ENCODE measurements at places on chromosomes 12 and 14.

DNA sequence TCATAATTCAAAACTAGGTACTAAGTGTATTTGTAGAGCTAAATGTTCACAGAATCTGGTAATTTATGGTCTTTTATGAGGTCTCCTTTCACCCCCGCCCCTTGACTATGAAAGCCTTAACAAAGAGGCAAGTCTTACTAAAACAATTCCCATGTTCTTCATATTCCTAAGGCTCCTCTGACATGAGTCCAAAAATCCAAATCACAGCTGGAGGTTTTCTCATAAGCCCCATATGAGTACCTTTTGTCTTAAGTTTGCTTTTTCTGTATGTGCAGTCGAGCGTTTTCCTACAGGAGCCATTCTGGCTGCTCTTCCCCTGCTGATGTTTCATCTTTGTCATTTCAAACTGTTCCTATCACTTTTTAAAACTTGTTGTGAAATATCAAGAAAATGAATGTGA, 55.2 kb downstream of the SIX1 start:
- no peak for DNase-seq

DNA sequence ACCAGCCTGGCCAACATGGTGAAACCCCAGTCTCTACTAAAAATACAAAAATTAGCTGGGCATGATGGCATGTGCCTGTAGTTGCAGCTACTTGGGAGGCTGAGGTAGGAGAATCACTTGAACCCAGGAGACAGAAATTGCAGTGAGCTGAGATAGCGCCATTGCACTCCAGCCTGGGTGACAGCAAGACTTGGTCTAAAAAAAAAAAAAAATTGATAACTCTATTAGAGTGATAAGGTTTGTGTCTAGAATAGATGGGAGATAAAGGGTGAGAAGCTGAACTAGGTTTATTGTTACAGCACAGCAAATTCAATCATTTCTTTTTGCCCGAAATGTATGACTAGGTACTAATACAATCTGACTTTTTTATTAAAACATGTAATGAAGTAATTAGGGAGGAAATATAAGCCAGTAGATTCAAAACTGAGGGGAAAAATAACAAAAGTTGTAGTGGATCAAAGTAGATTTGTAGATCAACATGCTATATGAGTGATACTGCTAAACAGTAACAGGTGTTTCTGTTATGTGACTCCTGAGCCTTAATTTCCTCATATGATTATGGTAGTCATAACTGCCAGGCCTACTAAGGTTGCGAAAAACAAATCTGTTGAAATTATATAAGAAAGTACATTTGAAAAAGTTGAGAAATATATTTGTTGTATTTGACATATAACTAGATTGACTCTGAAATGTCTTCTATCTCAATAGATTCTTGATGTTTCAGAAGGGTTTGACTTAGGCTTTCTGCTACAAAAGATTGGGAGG, 83.6 kb downstream of the WNK1 start:
- DNase-seq: no peak

DNA sequence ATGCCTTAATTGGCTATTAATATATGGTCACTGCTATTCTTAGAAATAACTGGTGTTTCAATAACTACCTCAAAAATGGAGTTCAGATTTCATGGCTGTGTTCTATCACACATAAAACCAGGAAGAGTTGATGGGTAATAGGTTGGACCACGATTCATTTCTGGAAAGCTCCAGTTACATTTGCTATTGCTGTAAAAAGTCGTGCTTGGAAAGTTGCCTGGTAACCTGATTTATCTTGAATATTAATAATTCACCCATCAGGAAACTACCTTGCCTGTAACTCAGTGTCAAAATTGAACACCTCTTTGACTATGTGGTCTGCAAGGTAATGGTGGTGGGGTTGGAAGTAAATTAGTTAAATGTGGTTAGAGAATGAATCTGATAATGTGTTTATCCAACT, 104.7 kb upstream of the IFNG-AS1 start:
- no peak for DNase-seq

DNA sequence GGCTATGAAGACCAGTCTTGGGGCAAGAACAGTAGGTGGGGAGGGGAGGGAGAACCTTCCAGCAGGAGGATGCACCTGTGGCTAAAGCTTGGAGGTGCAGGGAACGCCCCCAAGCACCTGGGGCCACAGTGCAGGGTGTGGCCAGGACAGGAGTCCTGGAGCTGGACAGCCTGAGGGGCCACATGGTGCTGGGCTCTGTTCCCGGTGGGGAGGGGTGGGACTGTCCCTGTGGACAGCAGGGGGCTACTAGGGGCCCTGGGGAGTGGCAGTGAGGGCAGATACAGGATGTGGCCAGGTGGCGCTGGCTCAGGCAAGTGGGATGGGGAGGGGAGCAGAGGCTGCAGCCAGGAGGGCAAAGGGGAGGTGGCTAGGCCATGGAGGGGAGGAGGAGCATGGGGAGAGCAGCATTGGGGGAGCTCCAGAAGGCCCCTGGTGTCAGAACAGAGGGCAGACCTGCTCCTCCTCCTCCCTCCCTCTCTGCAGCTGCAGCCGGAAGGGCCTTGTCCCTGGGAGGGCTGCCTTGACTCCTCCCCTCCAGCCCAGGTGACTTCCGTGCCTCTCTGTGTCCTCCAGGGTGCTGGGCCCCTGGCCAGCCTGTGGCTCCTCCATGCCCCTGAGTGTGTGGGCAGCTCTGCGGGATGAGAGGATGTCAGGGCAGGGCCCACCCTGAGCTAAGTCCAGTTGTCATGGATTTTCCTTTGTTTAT, 68.4 kb upstream of the DLK1 start:
- DNase-seq: no peak

- DNase-seq: no peak
These were observed 172.2 kb downstream of the SLC41A2 start for GRCh38 chr12:104785886-104786285.

DNA sequence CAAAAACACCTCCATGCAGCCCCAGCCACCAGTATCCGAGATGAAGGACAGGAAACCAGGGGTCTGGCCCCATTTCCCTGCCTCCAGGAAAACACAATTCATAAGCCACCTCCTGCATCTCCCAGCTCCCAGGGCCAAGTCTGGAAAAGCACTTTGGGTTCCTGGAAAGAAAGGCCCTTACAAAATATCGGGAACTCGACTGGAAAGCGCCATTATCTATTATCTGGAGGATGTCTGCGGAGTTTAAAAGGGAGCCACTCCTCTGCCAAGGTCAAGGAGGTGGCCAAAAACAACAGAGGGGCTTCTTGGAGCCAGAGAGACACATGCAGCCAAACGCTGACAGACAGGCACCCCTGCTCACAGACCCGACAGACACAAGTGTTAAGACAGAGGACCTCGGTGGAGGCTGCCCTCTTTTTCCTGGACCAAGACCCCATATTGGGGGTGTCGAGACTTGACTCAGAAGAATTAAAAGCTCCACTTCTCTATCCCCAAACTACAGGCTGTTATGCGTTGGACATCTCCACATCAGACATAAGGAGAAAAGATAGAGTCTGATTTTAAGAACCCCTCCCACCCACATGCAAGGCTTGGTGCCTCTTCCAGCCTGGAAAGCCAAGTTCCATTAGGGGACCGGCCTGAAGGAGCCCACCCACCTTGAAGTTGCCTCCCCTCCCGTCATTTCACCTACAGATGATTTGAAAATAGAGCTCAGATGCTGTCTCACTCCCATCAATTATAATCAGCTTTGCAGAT, 9.6 kb downstream of the ACTN1 start:
- no peak for DNase-seq

DNA sequence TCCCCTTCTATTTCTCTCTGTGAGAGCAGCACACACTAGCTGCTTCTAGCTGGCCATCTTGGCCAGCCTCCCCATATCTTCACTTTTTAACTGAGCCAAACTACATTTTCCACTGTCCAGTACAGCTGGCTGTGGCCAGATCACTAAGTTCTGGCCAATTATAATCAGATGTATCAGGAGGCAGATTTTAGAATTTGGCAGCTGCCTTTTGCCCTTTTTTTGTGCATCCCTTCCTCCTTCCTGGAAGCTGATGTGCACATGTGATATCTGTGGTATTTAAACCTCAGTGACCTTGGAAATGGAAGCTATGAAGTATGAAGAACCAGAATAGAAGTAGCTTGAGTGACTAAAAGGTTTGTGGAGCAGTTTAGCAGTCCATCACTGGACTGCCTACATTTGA, 49.8 kb upstream of the ANO6 start:
- DNase-seq: no peak

DNA sequence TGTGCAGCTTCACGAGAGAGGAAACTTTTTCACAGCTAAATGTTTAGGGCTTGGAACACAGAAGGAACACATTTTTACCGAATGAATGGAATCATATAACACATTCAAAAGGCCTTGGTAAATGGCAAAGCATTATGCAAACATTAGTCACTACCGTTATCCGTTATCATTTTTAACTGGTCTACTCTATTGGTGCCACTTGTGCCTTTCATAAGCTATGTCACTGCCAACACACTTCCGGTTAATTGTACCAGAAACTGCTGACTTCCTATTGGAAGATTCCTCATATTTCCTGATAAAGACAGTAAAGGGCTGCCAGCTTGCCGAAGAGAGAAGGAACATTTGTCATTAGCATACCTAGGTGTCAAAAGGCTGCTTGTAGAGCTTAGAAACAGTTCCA, 169.2 kb downstream of the APAF1 start:
- DNase-seq: no peak

DNA sequence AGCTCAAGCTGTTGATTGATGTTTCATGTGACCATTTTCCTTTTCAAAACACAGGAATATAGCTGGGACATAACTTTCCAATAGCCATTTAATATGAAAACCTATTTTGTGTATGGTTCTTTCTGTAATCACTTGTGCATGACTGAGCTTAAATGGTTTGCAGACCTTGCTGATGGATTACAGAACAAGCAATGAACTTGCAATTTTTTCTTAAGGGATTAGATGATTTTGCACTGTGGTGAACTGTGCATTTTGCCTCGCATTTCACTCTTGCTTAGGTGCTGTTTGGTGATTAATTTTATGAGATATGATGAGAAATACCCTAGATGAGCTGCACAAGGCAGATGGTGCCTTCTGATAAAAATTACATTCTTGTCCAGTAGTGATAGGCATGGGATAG, 419.0 kb upstream of the FBXO33 start:
- DNase-seq: no peak

- no peak for DNase-seq
These were observed 398.3 kb downstream of the AEBP2 start for GRCh38 chr12:19837543-19837942.

- no peak for DNase-seq
These were observed 43.7 kb downstream of the MYRFL start for GRCh38 chr12:69868695-69869094.

GRCh38 chr12:42846782-42847181, 257.2 kb upstream of the PRICKLE1 start:
- DNase-seq: no peak

GRCh38 chr14:29545714-29546113, 381.9 kb downstream of the PRKD1 start:
- DNase-seq: no peak

- no peak for DNase-seq
These were observed 601.4 kb downstream of the C12orf50 start for GRCh38 chr12:87427770-87428169.

- DNase-seq: peak; percentile 60
These were observed 15.9 kb downstream of the ZNF641 start for GRCh38 chr12:48334808-48335207.

DNA sequence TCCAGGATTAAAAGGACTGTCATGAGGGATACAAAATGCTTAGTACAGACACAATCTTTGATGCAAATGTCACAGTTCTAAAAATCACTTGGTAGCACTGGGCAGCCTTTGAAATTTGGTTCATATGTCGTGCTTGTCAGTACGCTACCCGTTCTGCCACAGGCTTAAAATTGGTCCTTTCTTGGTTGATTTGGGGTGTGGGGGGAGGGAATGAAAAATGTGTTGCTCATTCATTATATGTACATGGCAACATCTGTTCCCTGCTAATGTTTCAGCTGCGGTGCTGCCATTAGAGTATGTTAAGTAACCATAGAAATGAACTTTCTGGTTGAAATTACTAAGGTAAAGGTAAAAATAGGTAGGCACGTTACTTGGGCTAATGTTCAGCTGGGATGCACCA, 155.4 kb upstream of the ARHGAP5 start:
- no peak for DNase-seq

DNA sequence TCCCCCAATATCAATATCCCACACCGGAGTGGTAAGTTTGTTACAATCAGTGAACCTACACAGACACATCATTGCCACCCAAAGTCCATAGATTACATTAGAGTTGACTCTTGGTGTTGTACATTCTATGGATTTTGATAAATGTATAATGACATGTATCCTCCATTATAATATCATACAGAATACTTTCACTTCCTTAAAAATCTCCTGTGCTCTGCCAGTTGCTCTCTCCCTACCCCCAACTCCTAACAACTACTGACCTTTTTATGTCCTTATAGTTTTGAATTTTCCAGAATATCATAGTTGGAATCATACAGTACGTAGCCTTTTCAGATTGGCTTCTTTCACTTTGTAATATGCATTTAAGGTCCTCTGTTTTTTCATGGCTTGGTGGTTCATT, 48.4 kb downstream of the SLC4A8 start:
- no peak for DNase-seq

DNA sequence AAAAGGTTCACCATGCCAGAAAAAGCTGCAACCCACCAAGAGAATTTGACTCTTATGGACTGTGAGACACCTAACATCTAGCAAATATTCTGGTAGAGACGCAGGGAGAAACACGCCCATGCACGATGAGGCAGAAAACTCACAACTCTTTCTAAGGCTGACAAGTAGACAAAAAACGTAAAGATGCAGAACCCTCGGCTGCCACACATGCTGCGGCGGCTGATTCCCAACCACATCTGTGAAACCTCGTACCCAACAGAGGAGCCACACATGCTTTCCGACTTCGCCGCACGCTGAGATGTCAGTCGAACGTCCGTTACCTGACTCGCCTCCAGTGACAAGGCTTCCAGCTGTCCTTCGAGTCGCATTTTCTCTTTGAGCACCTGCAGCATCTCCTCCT, 21.8 kb downstream of the GOLGA3 start:
- DNase-seq: peak; percentile 47

GRCh38 chr12:109833307-109834189, at the start of gene TRPV4:
Gene TRPV4 (minus strand): TSS chr12:109833398. CDS start chr12:109814796, 18,602 bp downstream.
- no peak for DNase-seq

- no peak for DNase-seq
These were observed 12.8 kb upstream of the CCDC91 start for GRCh38 chr12:28177461-28177860.

DNA sequence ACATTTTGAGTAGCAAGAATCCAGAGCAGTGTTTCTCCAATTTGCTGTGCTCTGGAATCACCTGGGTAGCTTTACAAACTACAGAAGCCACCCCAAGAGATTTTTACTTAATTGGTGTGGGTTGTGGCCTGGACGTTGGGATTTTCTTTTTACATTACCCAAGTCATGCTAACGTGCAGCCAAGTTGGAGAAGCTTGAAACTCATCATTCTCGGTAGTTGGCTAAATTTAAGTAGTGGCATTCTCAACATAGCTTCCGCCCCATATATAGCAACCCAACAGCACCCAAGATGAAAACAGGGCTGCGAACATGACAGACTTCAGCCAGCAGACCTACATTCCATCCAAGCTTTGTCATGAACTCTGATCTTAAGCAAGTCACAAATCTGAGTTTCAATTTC, 25.0 kb downstream of the DAD1 start:
- DNase-seq: no peak

DNA sequence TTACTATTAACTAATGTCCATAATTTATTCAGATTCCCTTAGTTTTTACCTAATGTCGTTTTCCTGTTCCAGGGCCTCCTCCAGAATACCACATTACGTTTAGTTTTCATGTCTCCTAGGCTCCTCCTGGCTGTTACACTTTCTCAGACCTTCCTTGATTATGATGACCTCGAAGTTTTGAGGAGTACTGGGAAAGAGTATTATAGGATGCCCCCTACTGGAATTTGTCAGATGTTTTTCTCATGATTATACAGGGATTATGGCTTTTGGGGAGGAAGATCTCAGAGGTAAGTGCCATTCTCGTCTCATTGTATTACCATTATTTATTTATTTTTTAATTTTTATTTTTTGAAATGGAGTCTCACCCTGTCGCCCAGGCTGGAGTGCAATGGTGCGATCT, 17.7 kb upstream of the C1S start:
- DNase-seq: no peak
